CD4-positive, alpha-beta T cell treated with Interleukin-17A for 1 hour (primary cell): ENCODE measurements at places on chromosomes 3 and 15.
A peak's percentile ranks its signal among the peaks of the same experiment; 100 is the strongest.

GRCh38 chr3:151426341-151426657 lies 34.6 kb downstream of the IGSF10 start:
- DNase-seq = no peak

- no peak for DNase-seq
These were observed 11.6 kb upstream of the DPH6 start for GRCh38 chr15:35557544-35557943.

- DNase-seq = peak; percentile 30
These were observed 1.1 kb downstream of the HES1 start for GRCh38 chr3:194137008-194137505.

DNA sequence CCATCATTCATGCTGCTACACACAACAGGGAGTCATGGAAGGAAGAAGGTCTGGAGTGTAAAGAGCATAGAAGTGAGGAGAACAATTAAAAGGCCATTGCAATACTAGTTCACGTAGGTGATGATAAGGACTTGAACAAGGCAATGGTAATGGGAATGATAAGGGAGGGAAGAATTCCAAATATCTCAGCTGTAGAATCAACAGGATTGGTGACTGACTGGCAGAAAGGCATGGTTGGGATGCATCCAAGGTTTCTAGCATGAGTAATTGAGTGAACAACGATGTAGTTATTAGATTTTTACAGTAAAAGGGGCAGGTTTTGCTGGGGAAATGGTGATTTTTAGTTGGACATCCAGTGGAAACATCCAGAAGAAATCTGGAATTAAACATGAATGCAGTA lies 2.4 kb upstream of the SEC62 start:
- no peak for DNase-seq

DNA sequence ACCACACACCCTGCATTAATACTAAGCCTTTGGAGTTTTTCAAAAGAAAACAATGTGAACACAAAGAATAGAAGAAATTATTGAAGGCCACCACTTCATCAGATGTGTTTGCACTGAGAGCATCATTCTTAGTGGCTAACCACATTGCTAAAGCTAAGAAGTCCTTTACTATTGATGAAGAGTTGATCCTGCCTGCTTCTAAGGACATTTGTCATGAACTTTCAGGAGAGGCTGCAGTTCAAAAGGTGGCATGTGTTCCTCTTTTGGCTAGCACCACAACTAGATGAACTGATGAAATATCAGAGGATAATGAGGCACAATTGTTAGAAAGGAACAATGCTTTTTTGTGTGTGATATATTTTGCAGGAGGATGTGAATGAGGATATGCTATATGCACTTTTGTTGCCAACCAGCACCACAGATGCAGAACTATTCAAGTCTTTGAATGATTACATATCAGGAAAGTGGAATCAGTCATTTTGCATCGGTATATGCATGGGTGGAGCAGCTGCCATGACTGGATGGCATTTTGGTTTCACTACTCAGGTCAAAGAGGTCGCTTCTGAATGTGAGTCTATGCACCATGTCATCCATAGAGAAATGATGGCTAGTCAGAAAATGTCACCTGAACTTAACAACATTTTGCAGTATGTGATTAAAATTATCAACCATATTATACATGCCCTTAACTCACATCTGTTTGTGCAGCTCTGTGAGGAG lies 2.5 kb upstream of the EID1 start:
- DNase-seq = no peak

DNA sequence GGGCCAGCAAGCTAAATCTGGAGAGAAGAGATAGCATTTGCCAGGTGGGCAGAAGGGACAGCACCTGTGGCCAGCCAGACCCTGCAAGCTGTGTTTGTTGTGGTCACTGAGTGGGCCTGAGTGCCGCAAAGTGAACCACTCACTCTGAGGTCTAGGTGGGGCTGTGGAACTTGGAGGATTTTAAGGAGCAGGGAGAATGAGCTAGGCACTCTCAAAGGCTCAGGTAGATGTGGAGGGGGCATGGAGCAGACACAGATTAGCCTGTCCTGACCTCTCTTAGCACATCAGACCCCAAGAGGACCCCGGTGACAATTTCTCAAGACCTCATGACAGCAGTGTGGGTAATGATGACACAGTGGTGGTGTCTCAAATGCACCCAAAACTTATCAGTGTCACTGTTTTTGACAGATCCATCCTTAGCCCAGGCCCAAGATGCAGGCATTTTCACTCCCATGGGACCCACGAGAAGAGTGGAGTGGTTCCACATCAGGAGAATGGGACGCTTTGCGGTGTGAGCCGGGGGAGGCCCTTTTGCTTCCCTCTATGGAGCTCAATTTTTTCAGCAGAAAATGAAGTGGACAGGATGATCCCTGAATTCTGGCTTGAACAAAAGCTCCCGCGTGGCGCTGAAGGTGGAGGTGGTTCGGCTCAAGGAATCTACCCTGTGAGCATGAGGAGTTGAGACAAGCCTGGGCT lies 43.8 kb upstream of the TLE3 start:
- DNase-seq = no peak

DNA sequence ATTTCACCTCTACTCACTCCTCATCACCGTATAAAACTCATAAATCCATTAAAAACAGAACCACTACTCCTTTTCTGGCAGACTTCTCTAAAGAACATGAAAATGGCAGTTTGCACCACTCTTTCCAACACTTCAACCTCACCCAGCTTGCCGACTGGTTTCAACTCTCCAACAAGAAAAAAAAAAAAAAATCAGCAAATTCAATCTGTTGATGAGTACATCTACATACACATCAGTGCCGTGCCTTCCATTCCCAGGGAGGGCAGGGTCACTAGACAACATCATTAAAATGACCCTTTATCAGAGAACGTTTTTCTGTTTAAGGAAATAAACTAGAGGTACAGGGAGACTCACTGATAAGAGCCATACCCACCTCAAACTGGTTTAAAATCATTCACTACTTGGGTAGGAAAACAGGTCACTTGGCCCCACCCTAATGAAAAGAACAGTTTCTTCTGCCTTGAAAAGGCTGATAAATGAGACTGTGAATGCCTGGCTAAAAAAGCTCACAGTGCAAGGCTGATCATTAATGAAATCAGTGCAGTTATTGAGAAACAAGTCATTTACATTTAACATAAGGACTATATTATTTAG lies 6.0 kb downstream of the ANXA2 start:
- no peak for DNase-seq

DNA sequence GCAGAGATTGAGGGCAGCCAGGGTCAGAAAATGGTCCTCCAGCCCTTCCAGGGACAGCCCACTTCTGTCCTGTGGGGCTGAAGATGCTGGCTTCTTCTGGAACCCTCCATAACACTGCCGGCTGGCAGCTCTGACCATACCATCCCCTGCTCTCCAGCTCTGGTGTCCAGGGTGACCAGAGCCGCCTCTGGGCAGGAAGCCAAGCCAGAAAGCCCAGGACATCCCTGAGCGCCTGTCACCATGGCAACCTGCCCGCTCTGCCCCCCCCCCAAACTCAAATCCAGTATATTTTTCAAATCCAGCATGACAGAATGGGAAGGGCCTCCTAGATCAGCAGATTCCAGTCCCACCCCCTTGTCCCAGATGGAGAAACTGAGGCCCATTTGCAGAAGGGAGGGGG lies 420 bp upstream of the TMIE start:
- DNase-seq = no peak

DNA sequence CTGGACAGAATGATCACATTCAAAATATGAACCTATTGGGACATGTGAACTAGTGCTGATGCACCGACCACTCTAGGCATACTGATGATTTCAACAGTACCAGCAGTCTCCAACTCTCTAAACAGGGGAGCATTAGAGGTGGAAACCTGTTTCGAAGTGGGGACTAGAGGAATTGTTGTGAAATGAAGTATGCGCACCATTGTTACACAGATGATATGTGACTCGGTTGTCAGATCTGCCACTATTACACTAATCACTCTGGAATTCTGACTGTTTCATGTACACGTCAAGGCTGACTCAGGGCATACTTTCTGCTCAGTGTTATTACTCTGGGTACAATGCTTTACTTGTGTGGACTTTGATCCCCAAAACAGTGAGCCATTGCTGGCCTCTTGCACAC lies 198.2 kb upstream of the UBE2E2 start:
- DNase-seq = no peak

DNA sequence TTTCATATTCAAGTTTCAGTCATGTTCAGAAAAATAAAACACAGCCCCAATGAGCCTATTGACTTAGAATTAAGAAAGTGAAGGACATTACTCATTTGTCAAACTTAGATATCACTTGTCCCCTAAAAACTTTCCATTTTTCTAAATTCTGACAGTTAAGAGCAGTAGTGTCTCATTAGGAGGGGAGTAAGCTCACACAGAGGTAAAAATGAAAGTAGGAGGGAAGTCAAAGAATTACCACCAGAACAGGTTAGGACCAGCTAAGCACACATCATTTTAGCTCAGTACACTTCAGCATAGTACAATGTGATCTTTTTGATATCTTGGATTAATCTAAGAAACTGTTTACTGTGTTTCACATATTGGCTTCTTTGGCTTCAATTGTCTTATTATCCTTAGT lies 64.3 kb downstream of the OSTN start:
- no peak for DNase-seq

DNA sequence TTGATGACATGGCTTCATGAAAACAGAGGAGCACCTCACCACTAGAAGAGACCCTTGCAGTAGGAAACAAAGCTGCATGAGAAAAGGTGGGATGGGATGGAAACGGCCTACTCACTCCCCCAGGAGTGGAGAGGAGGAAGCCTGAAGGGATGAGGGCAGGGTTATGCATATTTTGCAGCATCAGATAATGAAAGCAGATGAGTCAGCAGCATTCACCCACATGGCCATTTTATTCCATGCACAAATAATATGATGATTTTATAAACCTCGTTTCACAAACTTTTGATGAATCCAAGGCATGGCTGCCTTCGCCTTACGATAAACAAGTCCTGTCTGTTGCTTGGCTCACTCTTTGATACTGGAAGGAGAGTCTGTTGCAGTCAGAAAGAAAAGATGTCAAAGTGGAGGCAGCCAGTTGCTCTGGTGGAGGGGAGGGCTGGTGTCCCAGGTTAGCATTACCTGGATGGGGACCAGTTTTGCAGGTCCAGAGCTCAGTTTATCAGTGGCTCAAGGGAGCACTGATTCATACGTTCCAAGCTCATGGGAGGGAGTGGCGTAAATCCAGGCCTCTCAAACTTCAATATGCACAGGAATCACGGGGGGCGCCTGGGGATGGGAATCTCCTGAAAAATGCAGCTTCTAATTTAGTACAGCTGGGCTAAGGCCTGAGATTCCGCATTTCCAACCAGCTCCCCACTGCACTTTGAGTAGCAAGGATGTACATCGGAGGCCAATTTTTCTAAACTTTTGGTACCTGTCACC lies 9.2 kb upstream of the EHD4 start:
- DNase-seq = no peak

GRCh38 chr15:74178326-74179100 lies 5.0 kb downstream of the ISLR start:
- no peak for DNase-seq

GRCh38 chr15:30791239-30792175 lies 112.2 kb upstream of the FAN1 start:
- no peak for DNase-seq

DNA sequence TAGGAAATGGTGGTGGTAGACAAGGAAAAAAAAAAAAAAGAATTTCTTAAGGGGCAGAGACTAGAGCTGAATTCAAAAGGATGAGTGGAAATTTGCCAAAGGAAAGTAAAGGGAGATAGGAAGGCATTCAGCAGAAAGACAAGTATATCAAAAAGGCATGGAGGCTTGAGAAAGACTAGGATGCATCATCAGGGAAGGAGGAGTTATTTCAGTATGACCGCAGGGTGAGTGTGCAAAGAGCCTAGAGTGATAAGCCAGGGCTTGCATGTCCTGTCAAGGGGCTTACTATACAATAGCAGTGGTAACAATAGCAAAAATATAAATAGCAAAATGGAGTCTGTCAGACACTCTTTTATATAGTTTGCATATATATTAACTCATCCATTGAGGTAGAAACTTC lies 112.0 kb downstream of the FRMD4B start:
- DNase-seq = no peak

DNA sequence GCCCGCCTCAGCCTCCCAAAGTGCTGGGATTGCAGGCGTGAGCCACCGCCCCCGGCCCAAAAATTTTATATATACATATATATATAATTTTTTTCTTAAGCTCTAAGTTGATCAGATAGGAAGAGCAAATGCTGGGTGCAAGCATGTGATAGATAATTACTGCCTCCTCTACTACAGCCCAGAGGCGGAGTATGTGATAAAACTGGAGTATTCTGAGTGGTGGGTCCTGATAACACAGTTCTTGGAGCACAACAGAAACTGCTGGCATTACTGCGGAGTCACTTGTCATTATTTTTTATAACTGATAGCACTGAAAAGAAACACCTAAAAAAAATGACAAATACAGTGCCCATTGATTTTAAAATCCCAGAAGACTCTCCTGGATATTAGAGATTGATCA lies 41.1 kb upstream of the STT3B start:
- no peak for DNase-seq

- no peak for DNase-seq
These were observed 173.6 kb downstream of the PLD1 start for GRCh38 chr3:171636666-171637065.

- no peak for DNase-seq
These were observed 132.2 kb downstream of the MBNL1 start for GRCh38 chr3:152400887-152401286.

GRCh38 chr3:149214702-149215101 lies 6.9 kb downstream of the CP start:
- DNase-seq = no peak
